ENCODE measurements at places on chromosomes 16 and 17.

DNA sequence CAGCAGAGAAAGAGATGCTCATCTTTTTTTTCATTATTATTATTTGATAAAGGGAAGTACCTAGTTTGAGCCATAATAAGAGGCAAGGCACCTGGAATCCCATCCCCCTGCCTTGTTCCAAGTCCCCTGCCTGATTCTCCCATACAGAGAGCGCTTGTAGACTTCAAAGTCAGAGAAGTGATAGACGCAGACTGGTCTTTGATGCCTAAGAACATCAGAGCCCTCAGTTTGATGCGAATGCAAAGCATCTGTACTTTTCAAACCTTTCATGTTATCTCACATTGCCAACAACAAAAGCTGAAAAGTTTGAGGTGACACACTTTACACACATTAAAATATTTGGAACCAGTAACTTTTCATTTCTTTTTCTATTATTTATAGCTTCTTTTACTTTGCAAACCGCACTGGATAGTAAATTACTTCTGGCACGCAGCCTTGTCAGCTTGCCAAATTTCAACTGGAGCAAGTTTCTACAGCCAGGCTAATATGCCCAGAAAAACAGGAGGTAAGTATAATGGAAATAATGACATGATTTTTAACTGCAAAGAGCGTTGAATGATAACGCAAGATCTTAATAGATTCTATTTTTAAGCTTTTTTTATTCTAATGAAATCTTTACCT lies 5.9 kb upstream of the UTP6 start:
- no peak for DNase-seq

- DNase-seq, result no peak
Observed at GRCh38 chr17:43396491-43397060, 2.2 kb upstream of the ARL4D start.

GRCh38 chr17:31843070-31843745 lies 15.8 kb downstream of the COPRS start:
- DNase-seq, result no peak

DNA sequence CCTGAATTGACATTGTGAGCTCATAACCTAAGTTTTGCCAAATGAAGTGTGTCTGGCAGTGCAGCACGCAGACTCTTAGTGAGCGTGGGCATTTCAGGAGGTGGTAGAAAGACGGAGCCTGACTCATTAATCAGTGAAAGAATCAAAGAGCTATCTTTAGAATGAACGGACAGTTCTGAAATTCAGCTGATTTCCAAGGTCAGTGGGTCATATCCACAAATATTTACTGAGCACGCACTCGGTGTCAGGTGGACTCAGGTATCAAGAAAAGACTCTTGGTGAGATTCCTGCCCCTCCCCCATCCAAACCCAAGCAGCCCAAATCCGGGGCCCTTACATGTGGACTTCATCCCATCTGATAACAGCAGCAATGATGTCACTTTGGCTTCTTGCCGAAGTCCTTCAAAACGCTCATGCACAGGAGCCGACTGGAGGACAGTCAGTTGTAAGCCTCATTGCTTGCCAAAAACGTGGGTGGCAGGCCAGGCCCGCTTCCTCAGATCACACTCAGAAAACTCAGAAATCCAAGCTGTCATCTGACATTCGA lies 185.8 kb downstream of the HS3ST3A1 start:
- DNase-seq, result no peak

DNA sequence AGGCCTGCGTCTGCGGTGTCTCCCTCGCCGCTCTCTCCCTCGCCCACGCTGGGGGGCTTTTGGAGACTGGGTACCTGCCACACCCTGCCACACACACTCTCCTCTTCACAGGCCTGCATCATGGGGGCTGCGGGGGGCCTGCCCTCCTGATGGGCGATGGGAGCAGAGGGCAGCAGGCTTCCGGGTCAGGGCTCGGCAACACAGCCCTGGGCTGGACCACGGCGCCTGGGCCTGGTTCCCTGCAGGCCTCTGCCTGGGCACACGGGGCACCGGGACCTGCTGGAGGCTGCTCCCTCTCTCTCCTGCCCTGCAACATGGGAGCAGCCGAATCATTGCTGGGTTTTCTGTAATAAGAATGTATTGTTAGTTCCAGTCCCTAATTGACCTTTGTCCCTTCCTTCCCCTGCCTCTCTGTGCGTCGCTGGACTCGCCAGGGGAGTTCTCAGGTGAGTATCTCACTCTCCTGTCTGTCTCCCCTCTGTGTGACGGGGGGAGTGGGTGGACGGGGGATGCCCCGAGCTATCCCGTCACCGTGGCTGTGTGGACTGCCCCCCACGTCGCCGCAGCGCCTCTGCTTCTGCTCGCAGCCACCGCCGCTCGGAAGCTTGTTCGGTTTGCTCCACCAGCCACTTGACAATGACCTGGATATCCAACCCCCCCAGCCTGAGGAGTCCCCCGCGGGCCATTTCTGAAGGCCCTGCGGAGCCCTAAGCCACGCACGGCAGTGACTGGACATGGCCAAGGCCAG lies 13.5 kb downstream of the NME3 start:
- no peak for DNase-seq

DNA sequence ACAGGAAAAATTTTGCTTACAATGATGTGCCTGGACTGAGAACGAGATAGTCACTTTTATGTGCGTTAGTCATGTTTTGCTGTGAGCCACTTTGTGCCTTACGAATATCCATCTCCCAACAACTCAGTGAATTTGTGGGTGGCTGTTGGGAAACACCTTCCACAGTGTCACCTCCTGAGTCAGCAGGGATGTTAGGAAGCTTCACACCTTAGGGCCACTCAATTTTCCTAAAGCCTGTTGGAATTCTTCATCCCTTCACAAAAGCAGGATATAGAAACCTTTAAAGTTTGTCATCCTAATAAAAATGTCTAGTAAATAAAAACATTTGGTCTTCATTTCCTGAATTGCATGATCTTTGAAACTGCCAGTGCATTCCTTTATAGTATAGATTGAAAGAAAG lies 4.3 kb upstream of the KRTAP3-1 start:
- no peak for DNase-seq

DNA sequence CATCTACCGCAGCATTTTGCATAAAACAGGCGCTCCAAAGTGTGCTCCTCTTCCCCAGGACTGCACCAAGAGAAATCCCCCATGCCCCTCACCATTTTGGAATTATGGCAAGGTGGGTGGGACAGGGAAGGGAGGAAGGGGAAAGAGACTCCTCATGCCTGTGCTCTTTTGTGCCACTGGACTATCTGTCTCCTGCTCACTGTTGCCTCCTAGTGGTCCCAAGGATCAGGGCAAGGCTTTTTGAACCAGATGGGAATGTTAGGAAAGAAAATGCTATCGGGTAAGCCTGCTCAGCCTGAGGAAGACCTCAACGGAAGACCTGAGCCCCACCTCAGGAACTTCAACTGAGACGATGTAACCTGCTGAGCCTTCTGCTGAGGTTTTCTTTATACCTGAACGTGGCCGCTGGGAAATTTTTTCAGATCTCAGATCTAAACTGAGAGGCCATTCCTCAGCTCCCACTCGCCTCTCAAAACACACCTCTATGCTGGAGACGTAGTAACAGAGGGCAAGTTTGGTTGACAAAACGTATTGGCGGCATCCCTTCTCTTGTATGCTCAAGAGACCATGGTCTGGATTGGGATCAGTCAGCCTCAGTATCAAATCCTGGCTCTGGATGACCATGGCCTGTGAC lies 58.3 kb downstream of the SPACA3 start:
- DNase-seq, result peak; percentile 30

DNA sequence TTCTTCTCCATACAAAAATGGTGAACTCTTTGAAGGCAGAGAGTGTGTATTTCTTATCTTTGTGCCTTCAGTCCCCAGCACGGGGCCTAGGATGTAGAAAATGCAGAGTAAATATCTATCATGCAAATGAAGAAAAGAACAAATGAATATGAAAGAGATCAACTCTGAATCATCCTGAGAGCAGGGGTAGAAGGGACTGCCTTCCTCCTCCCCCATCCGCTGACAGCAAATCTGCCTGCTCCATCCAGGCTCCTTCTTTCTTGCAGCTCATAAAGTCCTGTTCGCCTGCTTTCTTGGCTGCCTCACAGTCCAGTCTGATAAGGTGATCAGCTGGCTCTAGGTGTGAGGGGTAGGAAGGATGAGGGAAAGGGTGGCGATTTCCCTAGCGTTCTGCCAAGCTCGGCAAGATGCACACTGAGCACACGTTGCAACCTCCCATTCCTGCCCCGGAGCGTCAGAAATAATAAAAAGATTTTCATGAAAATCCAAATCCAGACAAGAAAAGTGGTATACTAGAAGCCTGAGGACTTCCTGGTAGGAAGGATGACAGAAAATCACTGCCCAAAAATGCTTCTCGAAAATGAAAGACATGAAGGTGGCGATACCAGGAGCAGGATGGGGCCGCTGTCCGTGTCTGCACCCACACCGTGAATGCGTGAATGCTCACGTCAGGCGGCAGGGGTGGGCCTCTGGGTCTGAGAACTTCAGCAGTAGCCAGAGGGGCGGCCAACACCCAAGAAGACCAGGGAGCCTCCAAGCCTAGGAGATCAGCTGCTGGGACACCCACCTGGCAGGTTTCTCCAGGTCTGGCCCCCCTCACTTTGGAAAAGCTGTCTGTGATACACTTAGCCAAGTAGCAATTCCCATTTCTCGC lies 67.1 kb downstream of the VPS53 start:
- DNase-seq, result no peak

- no peak for DNase-seq
Observed at GRCh38 chr16:50121278-50121677, 31.8 kb upstream of the TENT4B start.

DNA sequence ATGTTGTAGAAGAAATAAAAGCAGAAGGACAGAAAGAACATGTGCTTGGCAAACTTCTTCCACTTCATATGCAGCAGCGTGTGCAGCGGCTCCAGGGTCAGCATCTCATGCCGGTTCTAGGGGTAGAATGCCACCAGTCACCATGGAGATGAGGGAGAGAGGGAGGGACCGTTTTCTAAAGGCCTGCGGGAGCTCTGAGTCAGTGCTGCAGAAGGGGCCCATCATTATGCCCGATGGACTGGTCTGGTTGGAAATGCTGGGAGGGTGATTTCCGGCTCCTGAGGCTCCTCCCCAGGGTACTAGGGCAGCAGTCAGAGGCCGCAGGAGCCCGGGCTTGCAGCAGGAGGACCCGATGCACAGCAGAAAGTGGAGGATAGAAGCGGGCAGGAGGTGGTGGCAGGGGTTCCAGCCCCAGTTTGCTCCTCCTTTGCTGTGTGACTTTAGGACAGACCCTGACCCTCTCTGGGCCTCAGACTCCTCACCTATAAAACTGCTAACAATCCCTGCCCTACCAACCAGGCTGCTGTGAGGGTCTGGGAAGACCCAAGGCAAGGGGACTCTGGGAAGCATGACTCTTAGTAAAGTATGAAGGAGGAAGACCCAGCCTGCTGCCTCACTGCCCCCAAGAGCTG lies 28.6 kb downstream of the TRPV3 start:
- no peak for DNase-seq

DNA sequence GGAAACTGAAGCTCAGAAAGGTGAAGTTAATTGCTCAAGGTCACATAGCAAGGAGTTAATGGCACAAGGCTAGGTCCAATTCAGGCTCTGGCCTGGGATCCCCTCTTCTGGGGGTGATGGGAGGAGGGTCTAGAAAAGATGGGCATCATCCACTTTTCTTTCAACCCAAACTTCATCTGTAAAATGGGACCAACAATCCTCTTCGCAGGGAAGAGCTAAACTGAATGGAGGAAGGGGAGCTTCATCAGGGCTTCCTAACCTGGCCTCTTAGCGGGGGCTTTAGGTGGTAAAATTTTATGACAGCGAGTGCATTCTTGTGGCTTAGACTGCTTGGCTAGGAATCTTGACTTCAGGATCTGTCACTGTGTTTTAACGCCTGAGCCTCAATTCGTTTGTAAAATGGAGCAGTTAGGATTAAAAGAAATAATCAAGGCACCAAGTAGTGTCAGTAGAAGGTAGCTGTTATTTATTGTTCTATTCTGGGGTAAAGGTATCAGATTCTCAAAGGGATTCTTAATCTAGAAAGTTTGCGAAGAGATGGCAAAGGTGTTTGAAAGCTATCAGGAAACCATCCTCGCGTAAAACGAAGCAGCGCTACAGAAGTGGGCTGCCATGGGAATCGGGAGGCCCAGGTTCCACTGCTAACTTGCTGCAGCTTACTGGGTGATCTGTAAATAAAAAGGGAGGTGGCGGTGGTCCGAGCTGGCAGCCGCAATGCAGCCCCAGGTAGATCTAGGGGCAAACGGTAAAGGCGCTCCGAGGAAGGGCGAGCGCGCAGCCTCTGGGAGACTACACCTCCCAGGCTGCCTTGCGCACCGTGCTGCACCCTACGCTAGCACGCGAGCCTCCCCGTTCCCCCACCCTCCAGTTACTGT lies 1.5 kb upstream of the SRCAP start:
- no peak for DNase-seq

GRCh38 chr17:35774499-35774898 lies 13.8 kb downstream of the C17orf50 start:
- DNase-seq, result no peak

DNA sequence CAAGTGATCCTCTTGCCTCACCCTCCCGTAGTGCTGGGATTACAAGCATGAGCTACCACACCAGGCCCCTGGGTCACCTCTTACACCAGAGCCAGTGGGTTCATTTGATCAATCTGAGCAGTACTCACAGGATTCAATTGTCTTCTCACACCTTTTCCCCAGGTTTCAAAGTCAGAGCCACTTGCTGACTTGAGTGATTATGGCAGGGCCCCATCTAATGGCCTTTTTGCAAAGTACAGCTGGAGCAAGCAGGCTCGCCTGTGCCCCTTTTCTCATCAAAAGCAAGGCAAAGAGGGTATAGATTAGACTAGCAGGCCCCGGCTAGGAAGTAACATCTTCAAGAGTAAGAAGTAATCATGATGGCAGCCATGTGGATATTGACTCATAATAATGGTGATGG lies 114.8 kb upstream of the NOL11 start:
- DNase-seq, result peak; percentile 19

GRCh38 chr17:7576432-7576937 lies 3.0 kb upstream of the CD68 start:
- DNase-seq, result no peak

DNA sequence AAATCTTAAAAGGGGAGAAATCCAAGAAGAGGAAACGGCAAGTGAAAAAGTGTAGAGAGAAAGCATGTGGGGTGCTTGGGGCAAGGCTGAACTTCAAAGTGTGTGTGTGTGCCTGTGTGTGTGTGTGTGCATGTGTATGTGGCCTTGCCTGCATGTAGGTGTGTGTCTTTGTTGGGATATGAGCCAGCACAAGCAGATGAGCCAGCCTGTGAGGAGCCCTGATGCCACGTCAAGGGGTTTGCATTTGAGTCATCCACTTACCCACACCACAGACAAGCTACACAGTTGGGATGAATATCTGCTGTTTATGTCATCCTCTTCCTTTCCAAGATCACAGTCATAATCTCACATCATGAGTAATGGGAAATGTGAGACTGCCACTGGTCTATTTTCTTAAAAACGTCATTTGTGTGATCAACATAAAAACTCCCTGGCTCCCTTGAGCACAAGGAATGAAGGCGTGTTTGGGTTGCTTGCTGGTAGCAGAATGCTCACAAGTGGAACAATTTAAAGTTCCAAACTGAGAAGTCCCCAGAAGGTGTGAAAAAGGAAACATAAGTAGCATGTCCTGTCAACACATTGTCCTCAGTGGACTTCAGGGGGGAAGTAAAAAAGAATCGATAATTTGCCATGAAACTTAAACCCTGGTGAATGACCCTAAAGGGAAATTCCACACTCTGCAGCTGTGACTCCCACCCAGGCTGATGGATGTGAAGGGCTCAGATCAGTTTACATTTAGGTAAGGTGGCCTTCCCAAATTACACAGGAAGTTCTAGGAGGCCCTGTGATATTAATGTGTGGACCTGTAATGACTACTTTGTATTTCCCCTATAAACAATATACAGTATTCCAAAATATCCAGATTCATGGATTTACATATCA lies 14.7 kb downstream of the KCTD19 start:
- peak; percentile 80 for DNase-seq
